ENCODE measurements at places on chromosomes 6 and 20.

GRCh38 chr6:137914530-137915193 lies 47.6 kb downstream of the TNFAIP3 start:
- DNase-seq, result no peak

DNA sequence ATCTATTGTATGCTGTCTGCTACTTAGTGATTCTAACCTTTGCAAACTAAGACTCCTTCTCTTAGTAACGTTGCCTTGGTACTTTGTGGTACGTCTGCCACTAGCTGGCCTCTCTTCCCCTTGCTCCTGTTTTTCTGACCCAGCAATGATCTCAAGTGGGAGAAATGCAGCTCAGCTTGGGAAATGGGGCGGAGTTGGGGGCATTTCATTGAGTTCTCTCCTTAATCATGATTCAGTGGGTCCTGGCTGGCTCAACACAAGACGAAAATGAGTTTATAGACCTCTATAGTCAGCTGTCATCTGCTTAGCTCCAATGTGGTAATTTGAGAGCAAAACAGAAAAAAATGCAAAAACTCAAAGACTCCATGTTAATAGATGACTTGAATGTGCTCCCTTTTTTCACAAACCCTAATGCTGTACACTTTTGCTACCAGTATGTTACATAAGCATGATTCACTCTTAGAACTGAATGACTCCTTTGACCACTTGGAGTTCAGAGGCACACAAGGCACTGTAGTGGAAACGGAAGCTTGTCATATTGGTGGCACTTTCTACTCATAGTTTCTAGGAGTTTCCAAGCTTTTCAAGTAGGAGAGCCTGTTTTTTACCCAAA lies 55.3 kb upstream of the SOX4 start:
- DNase-seq, result no peak

DNA sequence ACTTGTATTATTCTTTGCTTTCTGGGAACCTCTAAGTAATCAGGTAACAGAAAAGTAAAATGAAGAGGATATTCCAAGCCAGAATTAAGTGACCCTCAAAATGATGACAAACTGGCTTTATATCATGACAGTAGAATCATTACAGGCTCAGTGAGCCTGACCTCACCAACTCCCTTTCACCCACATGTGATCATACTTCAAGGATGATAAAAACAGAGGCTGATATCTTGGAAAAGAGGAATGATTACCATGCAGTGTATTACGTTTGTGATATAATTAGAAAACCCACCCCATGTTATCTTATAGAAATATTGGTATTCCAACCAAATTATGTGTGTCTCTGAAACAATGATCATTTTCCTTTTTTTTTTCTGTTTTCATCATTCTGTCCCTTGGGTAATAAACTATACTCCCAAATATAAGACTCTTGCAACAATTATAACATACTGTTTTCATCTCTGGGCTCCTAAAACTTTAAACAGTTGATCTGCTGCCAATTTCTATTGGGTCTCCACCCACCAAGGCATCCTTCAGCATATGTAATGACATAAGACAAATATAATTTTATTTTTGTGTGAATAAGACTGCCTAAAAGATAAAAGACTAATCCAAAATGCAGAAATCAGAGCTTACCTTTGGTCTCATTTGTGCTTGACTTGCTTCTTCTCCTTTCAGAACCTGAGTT lies 115.7 kb downstream of the DST start:
- DNase-seq, result no peak

- DNase-seq, result no peak
These were observed 102.9 kb downstream of the EDN1 start for GRCh38 chr6:12393100-12393499.

DNA sequence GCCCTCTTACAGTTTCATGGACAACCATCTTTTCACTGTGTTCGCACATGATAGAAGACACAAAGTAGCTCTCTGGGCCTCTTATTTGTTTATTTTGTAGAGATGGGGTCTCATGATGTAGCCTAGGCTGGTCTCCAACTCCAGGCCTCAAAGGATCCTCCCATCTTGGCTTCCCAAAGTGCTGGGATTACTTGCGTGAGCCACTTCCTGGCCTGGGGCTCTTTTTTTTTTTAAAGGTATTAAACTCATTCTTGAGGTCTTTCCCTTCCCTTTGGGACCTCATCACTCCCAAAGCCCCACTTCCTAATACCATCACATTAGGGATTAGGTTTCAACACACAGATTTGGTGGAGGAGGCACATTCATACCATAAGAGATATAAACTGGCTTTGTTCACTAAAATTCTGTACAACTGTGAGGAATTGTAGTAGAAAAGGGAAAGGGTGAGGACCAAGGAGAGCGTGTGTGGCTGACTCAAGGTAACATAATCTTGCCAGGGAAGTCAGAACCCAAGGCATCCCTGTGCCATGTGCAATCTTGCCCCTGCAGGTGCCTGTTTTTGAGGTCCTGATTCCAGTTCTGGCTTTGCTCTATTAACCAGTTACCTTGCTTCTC lies 45.5 kb downstream of the EIF2S2 start:
- no peak for DNase-seq

DNA sequence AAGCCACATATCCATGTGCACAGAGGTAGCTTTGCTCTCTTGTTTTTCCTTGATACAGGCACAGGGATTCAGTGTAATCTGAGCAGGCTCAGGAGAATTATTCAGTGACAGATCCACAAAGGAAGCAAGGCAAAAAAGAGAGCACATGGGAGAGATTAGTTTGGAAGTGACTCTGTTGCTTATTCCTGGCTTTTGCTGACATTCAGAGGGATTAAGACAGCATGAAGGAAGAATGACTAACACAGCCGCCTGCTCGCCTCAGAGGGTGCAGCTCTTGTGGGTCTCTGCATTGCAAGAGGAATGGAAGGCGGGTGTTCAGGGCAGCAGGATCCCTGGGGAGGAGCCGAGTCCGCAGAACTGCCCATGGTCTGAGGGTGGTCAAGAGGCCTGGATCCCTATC lies 203.4 kb upstream of the KCNQ5 start:
- no peak for DNase-seq

DNA sequence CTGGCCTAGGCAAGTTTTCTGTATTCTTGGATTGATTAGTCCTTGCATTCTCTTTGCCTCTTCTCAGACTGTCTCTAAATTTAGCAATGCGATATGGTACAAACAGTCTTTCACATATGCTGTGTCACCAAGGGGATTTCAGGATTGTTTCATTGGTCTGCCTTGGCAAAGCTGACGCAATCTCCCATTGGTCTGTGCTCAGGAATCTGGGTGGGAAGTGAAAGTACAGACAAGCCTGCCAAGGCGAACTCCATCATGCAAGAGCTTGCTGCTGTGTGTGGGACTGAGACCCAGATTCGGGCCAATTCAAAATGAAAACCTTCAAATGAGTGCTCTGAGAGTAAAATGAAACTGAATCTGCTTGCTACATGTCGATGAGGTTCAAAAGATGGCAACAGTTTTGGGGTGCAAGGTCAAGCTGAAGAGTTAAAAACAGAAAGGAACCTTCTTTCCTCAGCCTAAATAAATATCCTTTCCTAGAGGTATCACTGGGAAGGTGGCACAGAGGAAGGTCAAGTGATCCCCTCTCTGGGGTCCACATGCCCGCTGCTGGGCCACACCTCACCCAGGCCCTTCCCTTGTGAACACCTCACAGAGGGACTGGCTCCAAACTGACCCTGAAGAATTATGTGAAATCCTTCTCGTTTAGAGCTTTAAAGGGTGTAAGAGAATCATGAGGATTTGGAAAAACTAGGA lies 198.8 kb upstream of the PREP start:
- DNase-seq, result peak; percentile 1

Measured in stimulated activated CD8-positive, alpha-beta memory T cell treated with anti-CD3 and anti-CD28 coated beads, Interleukin-4, amount 100 ng/mL, for 4 hours (primary cell).